ENCODE measurements at places on chromosomes 6 and 20.

- DNase-seq, result no peak
These were observed 313.3 kb downstream of the SOX4 start for GRCh38 chr6:21906826-21907225.

- DNase-seq, result no peak
These were observed 16.2 kb downstream of the ARHGAP40 start for GRCh38 chr20:38617830-38618196.

GRCh38 chr6:3233321-3233720 is 5.9 kb upstream of the TUBB2B start:
- DNase-seq, result no peak

DNA sequence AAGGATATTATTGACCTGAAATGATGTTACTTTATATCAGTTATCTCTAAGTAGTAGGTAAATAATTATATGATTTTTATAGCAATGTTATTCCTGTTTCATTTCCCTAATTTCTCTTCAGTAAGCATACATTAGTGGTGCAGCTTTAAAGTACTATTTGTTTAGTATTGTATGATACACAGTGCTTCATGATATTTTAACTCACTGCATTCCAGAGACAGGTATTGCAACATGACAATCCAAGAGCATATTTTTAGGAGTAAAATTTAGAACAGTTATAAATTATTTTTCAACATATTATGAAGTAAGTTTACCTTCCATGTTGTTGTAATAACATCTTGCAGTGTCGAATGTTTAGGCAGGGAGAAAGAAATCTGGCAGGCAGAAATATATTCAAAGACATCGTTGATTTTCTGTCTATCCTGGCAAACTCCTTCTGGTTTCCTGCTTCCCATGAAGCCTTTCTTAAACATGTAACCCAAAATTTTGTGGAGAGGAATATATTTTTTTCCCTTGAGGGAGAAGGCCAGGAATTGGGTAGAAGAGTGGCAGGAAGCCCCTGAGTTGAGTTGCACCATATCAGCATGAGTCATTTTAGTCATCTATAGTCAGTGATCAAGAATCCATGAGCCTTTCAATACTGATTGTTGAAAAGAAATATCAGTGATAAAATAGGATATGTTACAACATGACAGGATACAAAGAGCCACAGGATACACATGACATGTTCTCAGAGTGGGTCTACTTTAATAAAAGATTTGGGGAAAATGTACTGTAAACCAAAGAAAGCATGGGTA is 29.0 kb upstream of the PTCHD4 start:
- no peak for DNase-seq

DNA sequence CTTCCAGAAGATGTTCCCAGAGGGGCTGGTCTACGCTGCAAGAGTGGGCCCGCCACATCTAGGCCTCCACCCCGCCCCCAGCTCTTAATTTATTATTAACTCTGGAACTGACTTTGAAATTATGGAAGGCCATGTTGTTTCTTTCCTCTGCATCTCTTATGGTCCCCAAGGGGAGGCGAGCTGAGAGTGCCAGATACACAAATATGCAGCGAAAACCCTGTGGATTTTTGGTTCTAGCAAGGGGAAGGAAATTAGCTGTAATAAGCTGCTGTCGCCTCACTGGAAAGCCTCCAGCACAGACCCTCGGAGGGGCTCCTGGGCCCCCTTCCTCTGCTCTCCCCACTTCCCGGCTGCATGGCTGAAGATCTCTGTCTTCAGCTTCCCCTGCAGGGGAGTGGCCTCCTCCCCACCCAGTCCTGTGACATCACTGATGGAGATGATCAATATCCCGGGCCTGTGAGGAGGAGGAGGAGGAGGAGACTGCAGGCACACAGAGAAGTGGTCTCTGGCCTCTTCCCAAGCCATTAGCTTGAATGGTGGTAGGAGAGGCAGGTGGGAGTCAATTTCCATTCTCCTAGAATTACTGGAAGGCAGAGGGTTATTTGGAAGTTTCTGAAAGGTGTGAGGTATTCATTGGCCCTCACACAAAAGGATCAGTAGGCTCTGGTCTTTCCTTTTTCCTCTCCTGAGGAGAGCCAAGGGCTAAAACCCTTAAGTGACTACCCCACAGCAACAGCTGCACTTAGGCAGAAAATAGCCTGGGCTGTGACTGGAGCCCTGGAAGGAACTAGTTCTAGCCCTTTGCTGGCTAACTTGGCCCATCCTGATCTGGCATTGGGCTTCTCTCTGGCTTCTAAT is 39.7 kb upstream of the CCDC167 start:
- no peak for DNase-seq

DNA sequence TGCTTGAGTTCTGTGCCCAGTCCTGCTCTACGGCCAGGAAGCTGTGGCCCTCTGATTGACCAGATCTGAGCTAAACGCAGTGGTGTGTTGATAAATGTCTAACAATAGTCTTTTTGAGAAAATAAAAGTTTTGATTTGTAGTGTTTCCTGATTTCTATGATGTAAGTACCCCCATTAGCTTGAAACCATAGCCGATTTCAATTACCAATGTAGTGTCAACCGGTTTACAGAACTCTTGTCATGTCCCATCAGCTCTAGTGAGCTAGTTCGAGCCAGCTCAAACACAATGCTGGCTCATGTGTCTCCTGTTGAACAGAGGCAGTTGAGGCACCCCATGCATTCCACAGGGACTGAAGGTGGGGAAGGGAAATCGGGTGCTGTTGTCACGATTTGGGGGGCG is 56.7 kb upstream of the ZMYND8 start:
- no peak for DNase-seq

DNA sequence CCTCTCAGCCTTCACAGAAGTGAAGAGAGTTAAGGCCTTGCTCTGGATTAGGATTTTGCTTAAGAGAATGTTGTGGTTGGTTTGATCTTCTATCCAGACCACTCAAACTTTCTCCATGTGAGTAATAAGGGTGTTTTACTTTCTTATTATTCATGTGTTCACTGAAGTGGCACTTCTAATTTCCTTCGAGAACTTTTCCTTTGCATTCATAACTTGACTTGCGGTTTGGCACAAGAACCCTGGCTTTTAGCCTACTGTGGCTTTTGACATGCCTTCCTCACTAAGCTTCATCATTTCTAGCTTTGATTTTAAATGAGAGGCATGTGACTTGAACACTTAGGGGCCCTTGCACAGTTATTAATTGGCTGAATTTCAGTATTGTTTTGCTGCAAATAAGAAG is 166.1 kb upstream of the OPRM1 start:
- DNase-seq, result no peak
